ENCODE measurements at places on chromosomes 11 and 22.

DNA sequence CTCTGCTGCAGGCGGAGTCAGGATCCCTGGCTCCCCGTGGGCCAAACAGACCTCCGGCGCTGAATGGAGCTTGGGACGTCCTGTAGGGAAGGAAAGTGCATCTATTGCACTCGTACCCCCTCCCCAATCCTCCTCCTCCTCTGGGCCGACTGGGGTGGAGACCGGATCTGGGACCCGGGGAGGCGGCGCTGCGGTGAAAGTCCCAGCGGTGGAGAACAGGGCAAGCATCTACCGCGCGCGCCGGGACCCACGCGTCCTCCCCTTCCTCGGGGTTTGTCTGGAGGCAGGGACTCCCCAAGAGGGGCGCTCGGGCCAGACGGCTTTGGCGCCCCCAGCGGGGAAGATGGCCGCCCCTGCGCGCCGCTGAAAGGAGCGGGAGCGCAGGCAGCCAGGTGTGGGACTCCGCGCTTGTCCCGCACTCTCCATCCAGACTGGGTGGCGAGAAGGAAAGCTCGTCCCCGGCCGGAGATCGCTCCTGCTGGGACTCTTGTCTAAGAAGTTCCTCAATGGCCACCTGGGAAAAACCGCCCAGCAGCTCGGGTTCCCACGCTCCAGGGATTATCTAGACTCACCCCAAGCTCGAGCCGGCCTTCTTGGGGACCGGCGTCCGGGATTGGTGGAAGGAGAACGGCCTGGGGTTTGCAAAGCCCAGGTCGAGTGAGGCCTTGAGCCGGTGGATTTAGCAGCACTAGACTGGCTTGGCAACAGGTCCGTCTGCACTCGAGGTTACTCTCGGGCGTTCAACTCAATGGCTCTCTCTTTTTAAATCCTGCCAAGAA lies 718 bp downstream of the FADS2 start:
- DNase-seq, result peak; percentile 26

DNA sequence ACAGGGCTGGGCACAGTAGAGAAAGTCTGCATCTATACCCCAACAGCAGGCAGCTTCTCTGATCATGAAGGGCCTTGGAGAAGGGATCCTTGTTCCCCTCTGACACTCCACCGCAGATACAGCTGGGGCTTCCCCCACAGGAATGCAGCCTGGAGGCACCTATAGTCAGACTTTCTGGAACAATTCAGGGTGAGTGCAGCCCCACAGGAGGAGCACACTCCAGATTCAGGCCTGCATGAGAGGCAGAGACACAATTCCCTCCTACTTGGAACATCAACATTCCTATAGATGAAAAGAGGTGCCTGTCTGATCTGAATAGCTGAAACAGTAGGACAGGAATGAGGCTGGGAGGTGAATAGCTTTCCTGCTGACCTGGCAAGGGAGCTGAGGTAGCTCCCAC lies 1298.0 kb upstream of the CNTN5 start:
- DNase-seq, result no peak

- no peak for DNase-seq
Measured at GRCh38 chr11:93518081-93518480, 25.1 kb downstream of the SMCO4 start.

DNA sequence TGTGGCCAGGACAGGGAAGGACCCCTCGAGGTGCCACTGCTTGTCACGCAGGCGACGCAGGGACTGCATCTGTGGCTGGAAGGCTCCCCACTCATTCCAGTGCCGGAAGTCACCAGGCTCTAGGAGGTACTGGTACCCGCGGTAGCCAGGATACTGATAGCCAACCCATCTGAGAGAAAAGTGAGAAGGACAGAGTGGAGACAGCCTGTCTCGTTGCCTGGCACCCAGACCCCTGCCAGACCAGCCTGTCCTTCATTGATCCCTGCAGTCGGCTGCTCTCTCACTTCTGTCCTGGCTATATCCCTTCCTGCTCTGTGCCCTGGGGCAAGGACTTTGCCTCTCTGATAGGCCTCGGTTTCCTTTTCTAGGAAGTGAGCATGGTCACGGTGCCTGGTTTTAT lies 9.6 kb upstream of the TPST2 start:
- DNase-seq, result no peak

GRCh38 chr11:134483857-134484256 lies 71.8 kb upstream of the B3GAT1 start:
- DNase-seq, result no peak

DNA sequence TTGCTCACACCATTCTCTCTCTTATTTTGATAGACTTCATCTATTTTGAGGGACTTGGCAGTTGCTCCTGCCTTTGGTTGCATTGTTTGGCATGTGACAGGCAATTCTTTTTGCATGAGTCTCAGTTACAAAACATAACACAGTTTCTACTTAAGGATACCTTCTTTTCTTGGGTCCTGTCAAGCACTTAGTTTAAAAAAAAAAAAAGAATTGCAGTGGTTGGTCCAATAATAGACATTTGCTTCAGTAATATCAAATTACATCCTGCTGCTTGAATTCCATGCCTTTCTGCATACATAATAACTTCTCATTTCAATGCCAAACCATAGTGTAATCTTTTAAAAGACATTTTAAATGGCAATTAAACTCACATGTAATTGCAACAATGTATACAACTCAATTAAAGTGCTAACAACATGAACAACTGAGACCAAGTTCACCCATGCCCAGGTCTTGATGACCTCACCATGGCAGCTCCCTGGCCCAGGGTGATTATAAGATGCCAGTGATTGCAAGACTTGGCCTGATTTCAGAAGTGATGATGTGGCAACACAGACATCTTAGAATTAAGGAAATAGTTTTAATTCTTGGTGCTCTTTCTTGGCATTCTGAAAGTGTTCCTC lies 32.2 kb upstream of the PLET1 start:
- no peak for DNase-seq

DNA sequence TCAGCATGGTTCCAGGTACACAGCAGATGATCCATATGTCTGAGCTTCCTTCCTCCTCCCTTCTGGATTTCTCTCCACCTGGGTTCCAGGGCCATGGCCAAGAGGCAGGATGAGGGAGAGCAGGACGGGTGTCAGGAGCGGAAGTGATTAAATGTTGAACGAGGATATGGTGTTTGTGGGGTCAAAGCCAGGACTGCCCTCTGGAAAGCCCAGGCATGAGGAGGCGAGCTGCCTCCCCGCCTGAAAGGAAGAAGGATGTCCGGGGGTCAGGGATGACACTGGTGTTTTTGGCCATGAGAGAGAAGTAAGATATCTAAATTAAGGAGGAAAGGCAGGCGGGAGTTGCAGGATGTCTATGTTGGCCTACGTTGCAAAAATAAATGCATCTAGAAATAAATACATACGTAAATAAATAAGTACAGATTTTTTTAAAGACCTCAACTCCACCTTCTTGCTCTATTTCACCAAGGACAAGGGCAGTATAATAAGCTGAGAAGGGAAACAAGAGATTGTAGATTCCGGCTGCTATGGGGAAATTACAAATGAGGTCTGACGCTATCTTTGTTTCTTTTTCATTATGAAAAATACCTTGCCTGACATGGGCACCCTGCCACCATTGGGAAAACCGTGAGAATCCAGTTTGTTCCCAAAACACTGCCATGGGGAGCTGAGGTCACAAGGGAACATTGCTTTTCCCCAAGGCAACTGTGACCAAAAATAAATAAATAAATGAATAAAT lies 27.6 kb upstream of the LIPT2 start:
- DNase-seq, result no peak
